ENCODE measurements at places on chromosomes 16 and 17. TPM values are rescaled to one million over a fixed set of nuclear protein-coding genes. Genes with fewer than 3 reads are reported as not detected.

- DNase-seq: no peak
Observed at GRCh38 chr17:66476014-66476413, 173.6 kb downstream of the PRKCA start.

DNA sequence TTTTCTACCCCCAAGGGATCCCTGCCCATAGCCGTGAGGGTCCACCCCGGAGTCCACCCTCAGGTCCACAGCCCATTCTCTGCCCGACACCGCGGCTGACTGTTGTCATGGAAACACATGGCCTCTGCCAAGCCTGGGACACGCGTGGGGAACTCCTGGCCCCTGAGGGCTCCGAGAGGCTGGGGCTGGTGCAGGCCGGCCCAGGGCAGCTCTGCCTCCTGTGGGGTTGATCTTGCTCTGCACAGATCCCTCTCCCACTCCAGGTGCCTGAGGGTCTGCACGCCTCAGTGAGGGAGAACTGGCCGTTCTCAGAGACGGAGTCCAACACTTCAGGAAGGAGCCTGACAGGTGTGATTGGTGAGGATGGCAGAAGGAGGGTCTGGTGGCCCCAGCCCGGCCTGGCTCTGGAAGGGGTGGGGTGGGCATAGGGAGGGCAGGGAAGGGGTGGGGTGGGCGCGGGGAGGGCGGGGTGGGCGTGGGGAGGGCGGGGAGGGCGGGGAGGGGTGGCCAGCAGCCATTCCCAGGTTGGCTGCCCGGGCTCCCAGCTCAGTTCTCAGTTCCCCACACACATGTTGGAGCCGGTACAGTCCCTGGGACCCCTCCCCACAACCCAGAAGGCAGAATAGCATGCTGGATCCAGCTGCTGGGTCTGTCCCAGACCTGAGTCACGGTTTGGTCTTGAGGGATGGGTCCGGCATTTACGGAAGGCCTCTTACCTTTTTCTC lies 6.4 kb downstream of the MRPL28 start:
- no peak for DNase-seq

DNA sequence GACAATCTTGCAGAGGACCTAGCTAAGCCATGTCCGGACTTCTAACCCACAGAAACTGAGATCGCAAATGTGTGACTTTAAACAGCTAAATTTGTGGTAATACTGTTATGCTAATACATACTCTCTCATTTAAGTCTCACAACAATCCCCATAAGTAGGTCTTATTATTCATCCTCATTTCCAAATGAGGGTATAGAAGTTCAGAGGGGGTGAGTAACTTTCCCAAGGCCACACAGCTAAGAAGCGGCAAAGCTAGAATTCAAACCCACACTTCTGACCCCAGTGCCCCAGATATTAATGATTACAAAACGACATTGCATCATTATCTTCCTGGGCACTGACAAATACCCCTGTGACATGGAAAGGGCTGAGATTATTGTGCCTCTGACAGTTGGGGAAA lies 81.4 kb downstream of the CNGB1 start:
- DNase-seq: no peak

- DNase-seq: no peak
Observed at GRCh38 chr17:2266045-2266864, 37.3 kb downstream of the SMG6 start.

GRCh38 chr17:46889992-46890564 lies 32.9 kb upstream of the GOSR2 start:
- no peak for DNase-seq

DNA sequence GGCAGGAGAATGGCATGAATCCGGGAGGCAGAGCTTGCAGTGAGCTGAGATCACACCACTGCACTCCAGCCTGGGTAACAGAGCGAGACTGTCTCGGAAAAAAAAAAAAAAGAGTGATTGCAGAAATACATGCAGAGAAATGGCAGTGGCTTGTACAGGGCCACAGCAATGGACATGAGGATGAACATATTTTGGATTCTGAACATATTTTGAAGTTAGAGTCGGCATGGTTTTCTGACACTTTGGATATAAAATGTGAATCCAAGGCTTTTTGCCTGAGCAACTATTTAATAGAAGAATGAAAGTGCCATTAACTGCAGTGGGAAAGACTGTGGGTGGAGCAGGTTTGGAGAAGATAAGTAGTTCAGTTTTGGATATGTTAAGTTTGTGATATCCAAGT lies 35.8 kb downstream of the CPD start:
- no peak for DNase-seq

GRCh38 chr16:67278773-67279295 lies 498 bp upstream of the PLEKHG4 start:
- no peak for DNase-seq

GRCh38 chr16:85935391-85935973 lies 36.5 kb downstream of the IRF8 start:
- no peak for DNase-seq

GRCh38 chr16:62853887-62854286 lies 817.6 kb upstream of the CDH8 start:
- no peak for DNase-seq

- DNase-seq: peak; percentile 41
Observed at GRCh38 chr17:76497979-76498875, 3.0 kb downstream of the RHBDF2 start.

GRCh38 chr17:37637956-37638355 lies 5.3 kb downstream of the DDX52 start:
- DNase-seq: no peak

DNA sequence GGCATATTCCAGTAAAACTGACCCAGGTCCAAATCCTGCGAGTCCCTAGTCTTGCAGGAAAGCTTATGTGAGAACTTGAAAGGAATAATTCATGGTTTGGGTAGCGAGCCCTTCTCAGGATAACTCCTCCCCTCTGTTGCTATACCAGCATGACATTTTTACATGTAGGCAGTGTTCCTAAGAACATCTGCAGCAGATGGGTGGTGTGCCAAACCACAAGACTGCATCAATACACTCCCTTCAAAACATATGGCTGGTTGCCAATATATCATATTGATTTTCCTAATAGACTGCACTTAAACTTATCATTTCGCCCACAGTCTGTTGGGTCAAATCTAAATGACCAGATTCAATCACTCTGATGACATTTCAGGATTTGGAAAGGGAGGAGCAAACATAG lies 19.9 kb downstream of the PSME3IP1 start:
- DNase-seq: no peak

- no peak for DNase-seq
Observed at GRCh38 chr16:23225634-23226033, 43.1 kb downstream of the SCNN1G start.

- peak; percentile 58 for DNase-seq
Observed at GRCh38 chr16:81745704-81746558, 33.2 kb upstream of the PLCG2 start.

- DNase-seq: no peak
Observed at GRCh38 chr17:17732892-17733670, 51.8 kb downstream of the RAI1 start.

GRCh38 chr16:68948230-68948910 lies 105.0 kb downstream of the TANGO6 start:
- no peak for DNase-seq

The CA5A gene
- total RNA-seq: not detected

The UTP4 gene
- total RNA-seq: 80.1 TPM

The SP2 gene
- 23.2 TPM for total RNA-seq

The RNF157 gene
- total RNA-seq: 50.4 TPM

The HOXB3 gene
- 21.9 TPM for total RNA-seq

The NLE1 gene
- total RNA-seq: 35.8 TPM

The ENPP7 gene
- total RNA-seq: not detected

Data from neural crest cell (in vitro differentiated cells).